Psoas muscle (tissue), 8 donors: ENCODE measurements at places on chromosomes 5 and 9.

GRCh38 chr5:95086927-95087815, 197.7 kb downstream of the MCTP1 start:
- no peak for DNase-seq

DNA sequence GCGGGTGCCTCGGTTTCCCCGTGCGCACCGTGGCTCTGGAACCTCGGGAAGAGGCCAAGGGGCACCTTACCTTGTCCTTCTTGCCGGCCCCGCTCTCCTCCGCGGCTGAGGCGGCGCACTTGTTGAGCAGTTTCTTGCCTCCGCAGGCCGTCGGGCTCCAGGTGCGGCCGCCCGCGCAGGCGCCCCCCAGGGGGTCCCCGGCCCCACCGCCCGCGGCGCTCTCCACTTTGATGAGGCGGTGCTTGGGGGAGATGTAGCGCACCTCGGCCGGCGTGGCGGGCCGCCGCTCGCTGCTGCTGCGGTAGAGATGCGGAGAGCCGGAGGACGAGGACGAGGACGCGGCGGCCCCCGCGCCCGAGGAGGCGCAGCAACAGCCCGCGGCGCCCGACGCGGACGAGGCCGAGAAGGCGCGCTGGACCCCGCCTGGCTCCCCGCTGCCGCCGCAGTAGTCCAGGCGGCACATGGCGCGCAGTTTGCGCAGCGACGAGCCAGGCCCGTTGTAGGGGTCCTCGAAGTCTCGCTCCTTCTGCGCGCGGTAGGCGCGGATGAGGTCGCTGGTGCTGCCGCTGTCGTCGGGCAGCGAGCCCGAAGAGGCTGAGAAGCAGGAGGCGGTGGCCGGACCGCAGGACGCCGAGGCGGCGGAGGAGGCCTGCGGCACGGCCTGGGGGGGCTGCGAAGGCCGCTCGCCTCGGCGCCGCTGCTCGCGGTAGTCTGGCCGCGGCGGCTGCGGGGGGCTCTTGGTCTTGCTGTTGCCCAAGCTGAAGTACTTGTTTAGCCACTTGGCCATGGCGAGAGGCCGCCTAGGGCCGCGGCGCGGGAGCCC, 957 bp downstream of the SHB start:
- DNase-seq, result peak; percentile 58

- DNase-seq, result no peak
Measured at GRCh38 chr9:92712767-92713166, 42.8 kb upstream of the IPPK start.

DNA sequence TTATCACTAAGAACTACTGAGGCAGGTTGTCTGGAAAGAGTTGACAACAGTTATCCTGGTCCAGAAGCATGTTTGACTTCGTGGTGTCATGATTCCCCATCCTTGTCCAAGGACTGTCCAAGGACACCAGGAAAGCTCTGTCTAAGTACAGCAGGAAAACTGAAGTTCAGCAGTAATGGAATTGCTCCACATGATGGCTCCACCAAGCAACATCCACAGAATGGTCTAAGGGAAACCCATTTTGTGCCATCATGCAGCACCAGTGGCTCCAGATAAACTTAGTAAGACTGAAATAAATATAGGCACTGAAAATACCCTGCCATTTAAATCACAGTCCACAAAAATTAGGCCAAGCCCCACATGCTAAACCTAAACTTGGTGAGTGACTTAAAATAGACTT, 192.8 kb downstream of the CDH18 start:
- no peak for DNase-seq

- no peak for DNase-seq
Measured at GRCh38 chr5:54450542-54450941, 5.0 kb upstream of the HSPB3 start.

- DNase-seq, result no peak
Measured at GRCh38 chr5:32541241-32541640, 44.1 kb upstream of the SUB1 start.

DNA sequence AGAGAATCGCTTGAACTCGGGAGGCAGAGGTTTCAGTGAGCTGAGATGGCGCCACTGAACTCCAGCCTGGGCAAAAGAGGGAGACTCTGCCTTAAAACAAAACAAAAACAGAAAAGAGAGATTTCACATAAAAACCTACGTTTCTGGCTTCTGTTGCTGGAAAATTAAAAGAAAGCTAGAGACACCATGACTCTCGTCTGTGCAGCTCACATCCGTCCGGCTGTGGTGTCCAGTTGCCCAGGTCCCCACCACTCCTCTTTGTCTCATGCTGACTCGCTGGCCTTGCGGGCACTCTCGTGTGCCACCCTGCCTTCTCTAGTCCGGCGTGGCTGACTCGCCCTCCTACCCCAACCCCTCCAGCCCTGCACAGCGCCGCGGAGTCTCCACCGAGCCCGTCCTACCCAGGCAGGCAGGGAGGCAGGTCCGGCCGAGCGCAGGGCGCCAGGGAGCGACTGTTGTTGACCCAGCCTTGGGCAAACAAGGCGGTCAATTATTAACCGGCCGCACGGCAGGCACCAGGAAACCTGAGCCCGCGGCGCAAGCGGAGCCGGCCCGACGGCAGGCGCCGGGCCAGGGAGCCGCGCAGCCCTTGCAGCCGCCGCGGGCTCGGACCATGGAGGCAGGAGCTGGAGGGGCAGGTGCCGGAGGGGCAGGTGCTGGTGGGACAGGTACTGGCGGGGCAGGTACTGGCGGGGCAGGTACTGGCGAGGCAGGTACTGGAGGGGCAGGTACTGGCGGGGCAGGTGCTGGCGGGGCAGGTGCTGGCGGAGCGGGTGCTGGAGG, at the start of gene PRRT1B:
Gene PRRT1B, plus strand, starts transcription at position 521 of the 783 bp plus-strand sequence. Its CDS starts 93 bp downstream, at position 614.
- no peak for DNase-seq

DNA sequence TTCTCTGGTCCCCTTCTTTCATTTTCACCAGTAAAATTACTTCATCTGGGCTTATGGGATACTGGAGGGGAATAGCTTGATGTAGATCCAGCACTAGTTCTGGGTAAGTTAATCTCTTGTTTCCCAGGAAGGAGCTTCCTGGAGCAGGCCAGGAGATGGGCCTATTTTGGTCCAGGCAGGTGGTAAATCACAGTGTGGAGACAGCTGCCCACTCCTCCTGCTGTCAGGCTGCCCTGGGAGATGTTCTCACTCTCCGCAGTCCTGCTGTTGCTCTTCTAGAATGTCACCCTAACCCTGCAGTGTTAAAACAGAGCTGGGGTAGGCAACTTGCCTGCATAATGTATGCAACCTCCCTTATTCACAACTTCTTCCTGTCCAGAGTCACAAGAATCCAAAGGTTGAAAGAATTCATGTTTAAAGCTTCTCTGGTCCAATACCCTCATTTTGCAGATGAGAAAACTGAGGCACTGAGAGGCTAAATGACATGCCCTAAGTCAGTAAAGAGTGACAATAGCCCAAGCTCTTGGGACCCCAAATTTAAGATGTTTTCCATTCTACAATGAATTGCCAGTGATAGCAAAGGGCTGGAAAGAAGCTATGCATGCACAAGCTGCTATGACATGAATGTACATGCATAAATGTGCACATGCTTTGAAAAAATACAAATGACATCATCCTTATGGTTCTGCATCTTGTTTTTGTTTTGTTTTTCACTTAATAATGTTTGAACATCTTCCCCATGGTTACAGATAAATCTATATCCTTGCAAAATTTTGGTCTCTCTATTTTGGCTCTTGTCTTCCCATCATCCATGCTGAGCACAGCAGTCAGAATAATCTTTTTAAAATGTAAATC, 71.8 kb upstream of the ADRA1B start:
- DNase-seq, result no peak

- DNase-seq, result no peak
Measured at GRCh38 chr9:37967761-37968080, 63.8 kb upstream of the SLC25A51 start.

DNA sequence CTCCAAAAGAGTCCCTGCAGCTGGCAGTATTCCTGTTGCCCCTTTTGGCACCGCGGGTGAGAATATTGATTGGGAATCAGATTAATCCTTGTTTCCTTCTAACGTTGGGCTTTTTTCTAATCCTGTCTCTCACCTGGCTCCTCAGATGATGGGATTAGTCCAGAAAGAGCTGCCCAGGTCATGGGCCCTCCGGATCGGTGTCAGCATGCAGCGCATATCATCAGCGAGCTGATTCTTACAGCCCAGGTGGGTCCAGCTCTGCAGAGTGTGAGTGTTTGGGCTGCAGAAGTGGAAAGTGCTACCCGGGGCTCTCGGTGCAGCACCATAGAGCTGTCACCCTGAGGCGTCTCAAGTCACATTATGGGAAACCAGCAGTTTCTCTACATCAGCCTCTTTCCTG, 40.9 kb upstream of the PRDM12 start:
- DNase-seq, result no peak

DNA sequence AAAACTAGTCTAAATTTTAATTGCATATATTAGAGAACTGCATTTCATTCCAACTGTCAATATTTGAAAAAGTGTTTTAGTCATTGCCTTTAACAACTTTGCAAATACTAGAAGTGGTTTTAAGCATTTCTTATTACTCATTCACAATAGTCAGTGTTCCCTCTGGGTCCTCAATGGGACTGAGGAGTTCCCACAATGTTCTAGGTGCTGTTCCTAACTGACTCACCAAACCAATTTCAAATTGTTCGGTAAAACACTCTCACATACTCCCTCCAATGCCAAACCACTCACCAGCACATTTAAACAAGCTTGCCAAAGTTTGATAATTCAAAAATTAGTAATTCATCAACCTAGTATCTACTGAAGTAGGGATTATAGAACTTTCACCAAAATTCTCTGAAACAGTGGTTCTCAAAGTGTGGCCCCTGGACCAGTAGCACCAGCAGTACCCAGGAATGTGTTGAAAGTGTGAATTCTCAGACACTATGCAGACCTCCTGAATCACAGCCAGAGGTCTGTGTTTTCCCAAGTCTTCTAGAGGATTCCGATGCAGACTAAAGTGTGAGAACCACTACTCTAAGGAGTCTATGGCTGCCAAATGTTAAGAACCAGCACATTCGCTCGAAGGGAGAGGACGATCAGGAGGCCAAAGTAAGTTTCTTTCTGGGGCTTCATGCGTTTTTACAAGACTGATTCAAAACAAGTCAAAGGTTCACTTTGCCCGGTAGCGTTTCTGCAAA, 72.8 kb downstream of the APBA1 start:
- no peak for DNase-seq

DNA sequence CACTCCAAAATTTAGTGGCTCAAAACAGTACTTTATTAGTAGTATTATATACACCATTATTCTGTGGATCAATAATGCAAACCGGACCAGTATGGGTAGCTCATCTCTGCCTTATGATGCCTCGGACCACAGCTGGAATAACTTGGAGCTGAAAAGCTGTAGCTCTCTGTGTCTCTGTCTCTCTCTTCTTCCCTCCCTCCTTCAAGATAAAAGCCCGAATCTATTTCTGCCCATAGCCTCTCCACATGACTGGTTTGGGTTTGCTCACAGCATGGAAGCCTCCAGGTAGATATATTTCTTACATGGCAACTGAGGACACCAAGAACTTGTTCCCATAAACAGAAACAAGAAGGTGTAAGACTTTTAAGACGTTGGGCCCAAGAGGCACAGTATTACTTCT, 147.5 kb upstream of the TBCA start:
- DNase-seq, result no peak

DNA sequence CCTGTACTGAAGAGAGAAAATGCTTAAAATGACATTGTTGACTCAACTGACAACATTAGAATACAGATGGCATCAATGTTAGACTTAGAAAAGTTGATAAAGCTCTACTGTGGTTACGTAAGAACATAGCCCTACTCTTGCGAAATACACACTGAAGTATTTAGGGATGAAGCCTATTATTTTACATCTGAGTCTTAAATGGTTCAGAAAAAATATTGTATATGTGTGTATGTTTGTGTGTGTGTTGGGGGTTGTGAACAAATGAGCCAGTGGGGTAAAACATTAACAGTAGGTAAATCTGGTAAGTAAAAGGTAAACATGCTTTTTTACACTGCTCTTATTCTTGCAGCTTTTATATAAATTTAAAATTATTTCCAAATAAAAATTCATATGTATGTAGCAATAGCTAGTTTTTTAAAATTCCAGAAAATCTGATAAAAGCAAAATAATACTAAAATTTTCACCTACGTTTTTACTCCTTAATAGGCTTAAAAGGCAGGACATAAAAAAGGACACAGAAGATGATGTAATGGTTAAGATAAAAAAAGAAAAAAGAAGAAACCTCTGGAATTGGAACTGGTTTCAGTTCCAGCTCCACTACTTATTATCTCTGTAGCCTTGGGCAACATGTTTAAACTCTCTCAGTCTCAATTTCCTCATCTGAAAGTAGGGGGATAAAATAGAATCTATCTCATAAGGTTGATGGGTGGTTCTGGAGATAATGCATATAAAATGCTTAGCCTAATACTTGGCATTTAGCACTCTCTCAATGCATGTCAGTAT, 44.3 kb downstream of the GARNL3 start:
- no peak for DNase-seq

- no peak for DNase-seq
Measured at GRCh38 chr5:168863021-168863420, 283.9 kb upstream of the PANK3 start.

GRCh38 chr5:67815455-67816391, 399.8 kb upstream of the PIK3R1 start:
- no peak for DNase-seq

DNA sequence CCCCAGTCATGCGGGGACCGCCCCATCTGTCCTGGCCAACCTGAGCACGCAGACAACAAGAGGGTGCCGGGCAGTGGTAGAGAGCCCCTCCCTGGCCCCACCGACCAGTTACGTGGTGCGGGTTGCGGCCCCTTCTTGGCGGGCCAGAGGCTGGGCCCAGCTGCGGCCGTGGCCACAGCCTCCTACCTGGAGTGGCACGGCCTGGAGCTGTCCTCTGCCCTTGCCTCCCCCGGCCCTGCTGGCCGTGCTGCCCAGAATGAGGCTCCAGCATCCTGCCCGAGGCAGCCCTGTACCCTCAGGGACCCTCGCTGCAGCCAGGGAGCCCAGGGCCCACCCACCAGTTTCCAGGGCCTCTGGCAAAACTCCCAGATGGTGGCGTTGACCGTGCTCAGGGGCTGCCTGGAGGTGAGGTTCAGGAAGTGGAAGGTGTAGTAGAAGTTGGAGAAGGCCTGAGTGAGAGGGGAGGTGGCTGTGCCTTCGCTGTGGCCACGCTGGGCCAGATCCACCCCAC, 5.7 kb downstream of the ENTPD8 start:
- peak; percentile 13 for DNase-seq

- DNase-seq, result no peak
Measured at GRCh38 chr5:35820735-35821134, 36.0 kb upstream of the IL7R start.

- no peak for DNase-seq
Measured at GRCh38 chr9:121368745-121369144, 1.3 kb downstream of the STOM start.

DNA sequence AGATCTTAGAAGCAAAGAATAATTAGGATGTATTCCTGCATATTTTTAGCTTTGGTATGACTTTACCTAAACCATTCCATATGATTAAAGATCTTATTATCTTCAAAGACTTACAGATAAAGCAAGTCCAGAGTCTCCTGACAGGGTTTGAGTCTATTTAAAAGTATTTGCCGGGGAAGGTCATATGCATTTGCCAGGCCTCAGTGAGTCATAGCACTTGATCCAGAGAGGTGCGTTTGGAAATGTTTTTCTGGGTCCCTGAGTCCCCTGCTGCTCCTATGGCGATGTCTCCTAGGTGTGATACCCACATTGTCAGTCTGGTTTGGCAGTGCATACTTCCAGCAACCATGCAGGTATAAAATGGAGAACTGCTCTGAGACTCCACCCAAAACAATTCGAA, 217.0 kb downstream of the FBXL7 start:
- no peak for DNase-seq

GRCh38 chr9:124774129-124774978, 2.6 kb upstream of the OLFML2A start:
- DNase-seq, result peak; percentile 80
